ENCODE measurements at places on chromosomes 4 and X. TPM values are rescaled to one million over a fixed set of nuclear protein-coding genes. Genes with fewer than 3 reads are reported as not detected.

The CITED1 gene
- total RNA-seq: 0.72 TPM

DNA sequence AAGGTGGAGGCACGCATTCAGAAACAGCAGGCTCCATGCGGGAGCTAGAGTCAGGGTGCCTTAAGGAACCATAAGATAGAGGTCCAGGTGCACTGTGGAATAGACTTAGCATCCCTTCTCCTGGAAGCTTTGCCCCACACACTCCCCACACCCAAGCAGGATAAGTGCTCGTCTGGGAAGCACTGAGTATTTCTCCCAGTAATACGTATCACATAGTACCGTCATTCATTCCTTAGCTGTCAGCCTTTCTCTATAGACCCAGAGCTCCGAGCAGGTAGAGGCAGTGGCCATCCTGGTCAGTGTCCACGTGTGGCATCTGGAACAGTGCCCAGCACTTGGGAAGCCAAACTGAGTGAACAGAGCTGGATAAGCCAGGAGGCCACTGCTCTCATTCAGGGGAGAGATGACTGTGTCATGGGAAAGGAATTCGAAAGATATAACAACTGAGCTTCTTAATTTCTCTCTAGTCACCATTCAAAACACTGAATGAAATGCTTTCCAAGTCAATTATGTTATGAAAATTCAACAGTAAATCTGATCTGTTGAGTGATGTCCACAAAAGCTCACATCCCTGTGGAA lies 9.9 kb downstream of the APBB2 start:
- H3K27ac ChIP-seq: peak overlapping the region; percentile 83
- no peaks in the 10 kb centered on the region for H3K27me3 ChIP-seq
- H3K4me1 ChIP-seq: peaks cover 85% of the 10 kb centered on the region

The AMOT gene
- not detected for total RNA-seq

DNA sequence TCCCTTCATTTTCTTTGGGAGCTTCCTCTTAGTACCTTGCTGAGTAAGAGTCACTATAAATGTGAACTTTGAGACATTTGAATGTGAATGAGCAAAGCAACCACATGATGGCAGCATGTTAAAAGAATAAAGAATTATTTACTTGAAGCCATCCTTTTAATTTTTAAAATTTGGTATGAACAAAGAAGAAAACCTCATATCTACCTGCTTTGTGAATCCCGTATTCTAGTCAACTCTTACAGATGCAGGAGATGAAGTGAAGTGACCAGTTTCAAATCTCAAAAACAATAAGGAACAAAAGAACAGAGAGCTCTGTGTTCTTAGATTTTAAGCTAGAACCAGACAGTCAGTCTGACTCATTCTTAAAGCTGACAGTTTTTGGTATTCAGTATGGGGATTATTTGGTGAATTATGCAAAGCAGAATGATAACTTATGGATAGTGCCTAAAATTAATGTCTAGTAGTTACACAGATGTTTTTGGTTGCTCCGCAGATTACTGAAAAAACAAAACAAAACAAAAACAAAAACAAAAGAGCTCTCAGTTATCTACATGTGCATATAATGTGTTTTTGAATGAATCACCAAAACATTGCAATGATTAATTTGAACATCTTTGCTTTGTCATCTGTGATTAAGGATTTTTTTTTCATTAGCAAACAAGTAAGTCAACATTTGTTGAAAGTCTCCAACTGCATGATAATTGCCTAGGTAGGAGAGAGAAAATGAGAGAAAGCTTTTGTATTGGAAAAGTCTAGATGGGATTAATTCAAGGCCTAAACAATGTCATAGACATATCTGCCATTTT lies 48.2 kb upstream of the H2AZ1 start:
- peak overlapping the region; percentile 80 for H3K27ac ChIP-seq
- H3K36me3 ChIP-seq: peaks cover 6% of the 10 kb centered on the region
- DNase-seq: peak; percentile 44
- peaks cover 10% of the 10 kb centered on the region for H3K4me1 ChIP-seq
- H3K4me3 ChIP-seq: no peak overlapping the region

The ATP7A gene
- total RNA-seq: 4.8 TPM

DNA sequence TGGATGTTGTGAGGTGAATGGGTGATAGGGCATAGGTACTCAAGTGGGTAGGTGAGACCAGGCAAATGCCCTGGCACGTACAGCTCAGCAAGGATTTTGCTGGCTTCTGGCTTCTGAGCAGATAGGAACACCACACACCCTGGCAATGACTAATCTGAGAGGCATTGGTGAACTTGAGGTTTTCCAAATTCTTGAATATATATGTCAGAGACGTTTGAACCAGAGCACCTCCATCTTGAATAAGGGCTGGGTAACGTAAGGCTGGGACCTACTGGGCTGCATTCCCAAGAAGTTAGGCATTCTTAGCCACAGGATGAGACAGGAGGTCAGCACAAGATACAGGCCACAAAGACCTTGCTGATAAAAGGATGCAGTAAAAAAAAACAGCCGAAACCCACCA lies 204.5 kb downstream of the NLGN4X start:
- no peaks in the 10 kb centered on the region for H3K36me3 ChIP-seq
- no peak overlapping the region for H3K4me3 ChIP-seq
- H3K27me3 ChIP-seq: no peaks in the 10 kb centered on the region

The NMU gene
- total RNA-seq: 8.5 TPM

- peak; percentile 38 for DNase-seq
- H3K4me1 ChIP-seq: no peaks in the 10 kb centered on the region
- H3K4me3 ChIP-seq: no peak overlapping the region
- H3K36me3 ChIP-seq: no peaks in the 10 kb centered on the region
- peaks cover 9% of the 10 kb centered on the region for H3K27me3 ChIP-seq
Measured at GRCh38 chrX:136710325-136710951, 62.5 kb downstream of the CD40LG start.

DNA sequence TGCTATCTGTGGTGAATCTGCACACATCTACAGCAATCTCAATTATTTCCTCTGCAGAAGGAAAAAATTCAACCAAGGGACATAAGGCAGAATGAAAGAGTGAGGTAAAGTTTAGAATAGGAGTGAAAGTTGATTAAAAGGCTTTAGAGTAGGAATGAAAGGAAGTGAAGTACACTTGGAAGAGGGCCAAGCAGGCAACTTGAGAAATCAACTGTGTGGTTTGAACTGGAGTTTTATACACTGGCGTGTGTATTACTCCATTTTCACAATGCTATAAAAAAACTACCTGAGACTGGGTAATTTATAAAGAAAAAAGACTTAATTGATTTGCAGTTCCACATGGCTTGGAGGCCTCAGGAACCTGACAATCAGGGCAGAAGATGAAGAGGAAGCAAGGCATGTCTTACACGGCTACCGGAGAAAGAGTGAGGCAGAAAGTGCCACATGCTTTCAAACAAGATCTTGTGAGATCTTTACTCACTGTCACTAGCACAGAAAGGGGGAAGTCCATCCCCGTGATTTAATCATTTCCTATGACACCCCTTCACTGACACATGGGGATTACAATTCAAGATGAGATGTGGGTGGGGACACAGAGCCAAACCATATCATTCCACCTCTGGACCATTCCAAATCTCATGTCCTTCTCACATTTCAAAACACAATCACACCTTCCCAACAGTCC lies 234.8 kb downstream of the IL15 start:
- peaks cover 7% of the 10 kb centered on the region for H3K4me1 ChIP-seq
- peak; percentile 51 for DNase-seq
- H3K4me3 ChIP-seq: no peak overlapping the region
- H3K36me3 ChIP-seq: no peaks in the 10 kb centered on the region

Measured in MCF 10A (cell line).